ENCODE measurements at places on chromosomes 2 and 18.

- no peak for DNase-seq
Observed at GRCh38 chr18:45958730-45959129, 8.4 kb downstream of the EPG5 start.

GRCh38 chr18:48660346-48661228, 121.8 kb downstream of the CTIF start:
- no peak for DNase-seq

- DNase-seq: no peak
Observed at GRCh38 chr2:101175991-101176390, 24.8 kb upstream of the TBC1D8 start.

DNA sequence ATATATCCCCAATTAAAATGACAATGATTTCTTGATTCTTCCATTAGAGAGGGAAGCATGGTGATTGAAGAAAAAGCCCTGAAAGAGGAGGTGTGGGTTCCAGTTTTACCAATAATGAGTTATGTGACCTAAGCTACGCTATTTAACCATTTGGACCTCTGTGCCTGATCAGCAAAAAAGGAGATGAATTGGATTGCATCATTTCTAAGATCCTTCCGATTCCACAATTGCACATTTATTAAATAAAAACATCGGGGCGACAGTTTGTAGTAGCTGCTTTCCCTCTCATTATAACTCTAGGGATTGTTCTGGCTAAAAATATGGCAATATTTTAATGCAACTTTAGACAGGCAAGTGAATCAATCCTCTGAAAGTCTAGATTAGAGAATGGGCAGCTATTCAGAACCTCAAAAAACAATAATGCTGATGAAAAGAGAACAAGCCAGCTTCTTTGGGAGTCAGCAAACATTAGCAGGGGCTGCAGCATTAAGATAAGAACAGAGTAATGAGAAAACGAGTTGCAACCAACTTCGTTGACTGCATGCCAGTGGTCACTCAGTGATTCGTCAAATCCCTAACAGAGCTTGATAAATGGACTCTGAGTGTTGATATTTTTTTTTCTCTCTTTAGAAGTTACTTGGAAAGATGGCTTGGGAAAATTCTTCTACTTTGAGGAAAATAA, 301.2 kb downstream of the AGPS start:
- no peak for DNase-seq

DNA sequence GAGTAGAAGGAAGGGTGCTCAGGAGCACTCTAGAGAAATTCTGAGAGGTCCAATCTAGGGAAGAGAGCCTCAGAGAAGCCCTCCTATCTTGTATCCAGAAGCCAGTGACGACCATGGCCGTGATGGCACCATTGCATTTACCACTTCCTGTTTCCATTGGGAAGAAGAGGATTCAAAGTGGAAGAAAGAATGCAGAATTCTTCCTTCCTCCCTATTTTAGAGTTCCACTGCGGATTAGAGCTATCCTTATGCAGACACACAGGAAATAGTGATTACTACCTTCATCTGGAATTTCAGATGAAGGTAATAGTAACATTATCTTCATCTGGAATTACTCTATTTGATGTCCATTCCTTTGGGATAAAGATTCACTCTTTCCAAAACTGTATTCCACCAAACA, 45.6 kb upstream of the PCBP1 start:
- no peak for DNase-seq

DNA sequence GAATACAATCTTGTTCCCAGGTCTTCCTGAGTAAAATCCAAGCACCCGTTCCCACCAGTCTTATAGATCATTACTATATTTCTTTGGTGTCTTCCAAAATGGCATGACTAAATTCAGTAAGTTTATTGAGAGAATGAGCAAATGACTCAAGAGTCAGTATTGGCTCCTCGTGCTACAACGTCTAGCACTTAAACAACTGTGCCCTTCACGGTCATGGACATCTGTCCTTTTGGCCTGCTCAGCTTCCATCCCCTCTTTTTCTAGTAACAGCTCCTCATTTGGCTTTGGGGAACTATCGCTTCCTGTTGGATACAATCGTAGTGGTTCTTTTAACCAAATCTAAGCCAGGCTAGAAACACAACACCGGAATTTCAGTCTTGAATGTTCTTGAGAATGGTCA, 24.1 kb upstream of the FZD7 start:
- DNase-seq: no peak

GRCh38 chr2:230737791-230738226, 25.2 kb downstream of the CAB39 start:
- DNase-seq: no peak

DNA sequence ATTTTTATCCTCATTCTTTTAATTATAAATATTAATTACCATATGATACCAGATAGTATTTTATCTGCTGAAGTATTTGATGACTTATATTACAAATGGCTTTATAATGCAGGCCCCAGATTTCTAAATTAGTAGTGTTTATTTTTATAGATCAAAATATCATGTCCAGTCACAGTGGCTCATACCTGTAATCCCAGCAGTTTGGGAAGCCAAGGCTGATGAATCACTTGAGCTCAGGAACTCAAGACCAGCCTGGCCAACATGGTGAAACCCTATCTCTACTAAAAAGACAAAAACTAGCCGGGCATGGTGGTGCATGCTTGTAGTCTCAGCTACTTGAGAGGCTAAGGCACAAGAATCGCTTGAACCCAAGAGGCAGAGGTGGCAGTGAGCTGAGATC, 100.1 kb upstream of the ARHGAP15 start:
- DNase-seq: no peak

DNA sequence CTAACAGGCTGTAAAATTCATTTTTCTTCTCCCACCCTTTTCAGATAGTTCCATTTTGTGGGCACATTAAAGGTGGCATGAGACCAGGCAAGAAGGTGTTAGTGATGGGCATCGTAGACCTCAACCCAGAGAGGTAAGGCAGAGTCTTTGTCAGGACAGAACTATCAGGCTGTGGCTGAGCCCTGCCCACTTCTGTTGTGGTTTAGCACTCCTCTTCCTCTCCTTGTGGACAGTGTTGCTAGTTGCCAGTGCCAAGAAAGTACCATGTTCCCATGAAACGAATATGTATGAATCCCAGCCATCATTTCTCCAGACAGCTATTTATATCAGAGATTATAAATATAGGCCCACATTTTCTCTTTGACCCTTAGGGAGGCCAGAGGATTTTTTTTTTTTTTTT, 1.6 kb downstream of the LGALSL start:
- no peak for DNase-seq

Measured in AG09309 (cell line).